ENCODE measurements at places on chromosomes 11 and 22.

DNA sequence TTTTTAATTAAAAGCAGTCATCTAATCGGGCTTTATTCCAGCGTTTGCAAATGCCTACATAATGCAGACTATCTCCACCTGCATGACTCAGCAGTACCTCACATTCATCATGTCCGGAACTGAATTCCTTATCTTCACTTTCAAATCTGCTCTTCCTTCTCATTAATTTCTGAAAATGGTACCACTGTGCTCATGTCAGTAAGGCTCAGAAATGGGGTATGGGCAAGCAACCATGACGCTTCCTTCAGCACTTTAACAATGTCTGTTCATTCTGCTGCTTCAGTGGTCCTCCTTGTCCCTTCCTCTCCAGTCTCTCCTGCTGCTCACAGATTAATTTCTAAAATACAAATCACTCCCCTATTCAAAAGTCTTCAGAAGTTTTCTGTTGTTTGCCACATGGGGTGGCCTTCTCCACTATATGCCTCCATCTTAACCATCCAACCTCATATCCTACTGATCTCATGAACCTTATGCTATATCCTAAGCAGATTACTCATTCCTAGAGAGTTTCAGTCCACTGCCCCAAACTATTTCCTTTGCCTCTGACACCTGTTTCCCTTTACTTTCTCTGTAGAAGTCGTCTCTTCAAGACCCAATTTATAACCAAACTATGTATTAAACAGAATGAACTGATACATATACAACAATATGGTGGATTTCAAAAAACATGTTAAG, 7.0 kb downstream of the GTF2H1 start:
- DNase-seq = no peak

- no peak for DNase-seq
Measured at GRCh38 chr11:38460429-38460828, 1862.4 kb upstream of the RAG2 start.

- DNase-seq = no peak
Measured at GRCh38 chr11:79906164-79906563, 465.3 kb upstream of the TENM4 start.

DNA sequence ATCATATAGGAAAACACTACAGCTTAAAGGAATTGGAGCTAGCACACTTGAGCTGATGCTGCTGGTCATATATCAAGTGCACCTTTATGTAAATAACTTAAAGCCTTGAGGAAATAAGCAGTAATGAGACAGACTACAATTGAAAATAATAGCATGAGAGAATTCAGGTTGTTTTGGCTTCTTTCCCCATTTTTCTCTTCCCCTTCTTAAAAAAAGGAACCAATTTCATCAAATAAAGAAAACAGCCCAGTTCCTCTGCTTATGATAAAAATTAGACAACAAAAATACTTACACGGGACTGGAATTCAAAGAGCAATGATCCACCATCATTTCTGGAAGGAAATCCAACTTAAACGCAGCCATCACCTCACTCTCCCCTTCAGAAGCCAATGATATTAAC, 50.2 kb upstream of the RAPSN start:
- no peak for DNase-seq

DNA sequence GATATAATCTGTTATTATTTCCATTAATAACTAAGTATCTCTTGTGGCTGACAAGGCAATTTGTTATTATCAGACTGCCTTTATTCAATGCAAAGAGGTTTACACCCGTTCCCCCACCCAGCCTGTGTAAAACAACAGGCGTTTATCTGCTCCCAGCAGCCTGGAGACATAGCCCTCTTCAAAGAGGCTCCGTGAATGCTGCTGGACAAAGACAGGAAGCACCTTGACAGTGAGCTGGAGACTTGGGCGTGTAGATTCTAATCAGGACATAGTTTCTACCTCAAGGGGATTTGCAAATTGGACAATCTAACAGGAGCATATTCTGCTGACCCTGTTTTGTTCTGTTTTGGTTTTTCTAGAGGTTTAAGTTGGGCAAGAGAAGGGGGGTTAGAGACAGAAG, 733.0 kb upstream of the KIRREL3 start:
- peak; percentile 19 for DNase-seq

- DNase-seq = no peak
Measured at GRCh38 chr11:64107303-64107702, 58.6 kb downstream of the MACROD1 start.

- no peak for DNase-seq
Measured at GRCh38 chr11:26847459-26847858, 125.6 kb upstream of the SLC5A12 start.

- no peak for DNase-seq
Measured at GRCh38 chr11:75493626-75494025, 32.1 kb downstream of the GDPD5 start.

DNA sequence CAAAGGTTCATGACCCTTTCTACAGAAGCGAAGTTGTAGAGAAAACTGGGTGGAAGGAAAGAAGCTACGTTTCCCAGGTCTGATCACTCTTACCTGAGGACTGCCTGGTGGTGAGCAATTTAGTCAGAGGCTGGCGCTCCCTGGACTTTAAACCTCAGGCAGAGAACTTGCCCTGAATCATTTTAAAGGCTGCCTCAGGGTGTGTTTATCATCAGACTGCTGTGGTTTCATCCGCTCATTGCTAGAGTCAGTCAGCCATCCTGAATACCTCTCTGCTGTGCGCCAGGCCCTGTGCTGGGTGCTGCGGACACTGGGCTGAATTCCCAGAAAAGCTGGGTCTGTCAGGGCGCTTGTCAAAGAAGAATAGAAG, 2.7 kb downstream of the DTX4 start:
- no peak for DNase-seq

- DNase-seq = no peak
Measured at GRCh38 chr11:78349624-78350023, 68.0 kb downstream of the GAB2 start.

DNA sequence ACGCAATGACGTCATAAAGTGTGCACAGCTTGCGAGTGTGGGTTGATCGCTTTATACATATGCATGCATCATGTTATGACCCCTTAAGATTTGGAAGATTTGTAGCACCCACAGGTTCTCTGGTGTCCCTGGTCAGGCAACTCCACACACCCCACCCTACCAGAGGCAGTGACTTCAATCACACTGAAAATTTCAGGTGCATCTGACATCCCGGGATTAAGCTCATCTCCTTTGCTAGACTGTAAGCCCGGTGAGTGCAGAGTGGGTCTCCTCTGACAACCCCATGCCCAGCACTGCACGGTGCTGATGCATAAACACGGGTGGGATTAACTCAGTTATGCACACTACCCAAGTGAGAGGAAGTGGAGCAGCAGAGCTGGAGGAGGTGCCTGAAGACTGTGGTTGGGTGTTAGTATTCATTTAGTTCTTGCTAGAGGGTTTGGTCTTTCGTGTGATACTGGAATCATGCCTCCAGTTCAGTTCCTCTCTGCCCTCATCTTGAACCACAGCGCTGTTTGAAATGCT, 6.5 kb downstream of the ARSA start:
- DNase-seq = no peak

DNA sequence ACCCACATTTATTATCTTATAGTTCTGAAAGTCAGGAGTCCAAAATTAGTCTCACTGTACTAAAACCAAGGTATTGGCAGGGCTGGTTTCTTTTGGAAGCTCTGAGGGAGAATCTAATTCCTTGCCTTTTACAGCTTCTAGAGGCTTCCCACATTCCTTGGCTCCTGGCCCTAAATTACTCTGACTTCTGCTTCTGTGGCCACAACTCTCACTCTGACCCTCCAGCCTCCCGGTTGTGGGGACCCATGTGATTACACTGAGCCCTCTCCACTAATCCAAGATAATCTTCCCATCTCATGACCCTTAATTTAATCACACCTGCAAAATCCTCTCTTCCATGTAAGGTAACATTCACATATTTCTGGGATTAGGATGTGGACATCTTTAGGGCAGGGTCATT, 110.9 kb downstream of the ARL14EP start:
- DNase-seq = no peak

DNA sequence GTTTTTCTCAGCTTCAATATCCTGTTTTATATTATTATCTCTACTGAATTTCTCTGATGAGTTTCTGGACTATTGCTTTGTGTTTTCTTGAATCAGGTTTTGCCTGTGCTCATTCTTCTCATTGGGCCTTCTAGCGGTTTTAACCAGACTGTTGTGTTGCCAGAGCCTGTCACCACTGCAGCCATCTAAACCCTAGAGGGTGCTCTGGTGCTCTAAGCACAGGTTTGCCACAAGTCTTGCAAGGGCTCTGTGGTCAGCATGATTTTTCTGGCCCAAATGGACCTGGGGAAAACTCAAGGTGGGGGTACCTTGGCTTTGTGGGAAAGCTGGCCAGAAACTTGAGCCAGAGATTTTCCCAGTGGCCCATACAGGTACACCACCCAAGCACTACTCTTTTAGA, 52.4 kb upstream of the TYR start:
- no peak for DNase-seq

- DNase-seq = no peak
Measured at GRCh38 chr11:21656065-21656464, 536.8 kb upstream of the ANO5 start.

GRCh38 chr11:24155792-24156191, 341.1 kb upstream of the LUZP2 start:
- DNase-seq = no peak

DNA sequence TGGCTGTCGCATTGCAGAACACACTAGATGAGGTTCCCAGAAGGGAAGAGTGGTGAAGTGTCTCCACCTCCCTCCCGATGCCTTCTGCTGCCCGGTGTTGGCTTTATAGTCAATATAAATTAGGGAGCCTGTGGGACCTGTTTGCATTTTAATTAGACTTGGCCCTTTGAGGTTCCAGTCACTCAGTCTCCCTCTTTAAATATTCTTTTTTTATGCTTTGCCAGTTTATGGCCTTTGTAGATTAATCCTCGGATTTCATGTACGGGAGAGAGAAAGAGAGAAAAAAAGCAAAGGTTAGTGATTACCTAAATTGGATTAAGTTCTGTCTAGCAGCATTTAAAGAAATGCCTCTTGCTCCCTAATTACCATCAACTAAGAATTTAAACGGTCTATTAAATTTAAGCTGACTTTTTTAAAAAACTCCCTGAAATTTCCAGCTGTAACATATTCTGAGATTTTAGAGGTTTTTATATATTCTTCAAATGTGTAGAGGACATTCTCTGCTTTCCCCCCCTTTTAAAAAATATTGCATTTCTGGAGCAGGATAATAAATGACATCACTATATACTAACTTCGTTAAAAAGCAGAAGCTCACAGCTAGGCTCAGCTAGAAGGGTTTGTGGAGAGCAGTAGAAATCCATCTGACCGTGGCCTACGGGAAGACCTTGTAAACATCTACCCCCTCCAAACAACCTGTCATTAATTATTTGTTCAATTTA, 84.4 kb downstream of the PRR5L start:
- DNase-seq = no peak

Measured in NCI-H1417 treated with DMSO at 0.1 percent for 48 hours (cell line).